DMS79 (cell line): ENCODE measurements at places on chromosomes 7 and 10.

- DNase-seq: no peak
Observed at GRCh38 chr7:30206942-30207341, 72.2 kb downstream of the MTURN start.

DNA sequence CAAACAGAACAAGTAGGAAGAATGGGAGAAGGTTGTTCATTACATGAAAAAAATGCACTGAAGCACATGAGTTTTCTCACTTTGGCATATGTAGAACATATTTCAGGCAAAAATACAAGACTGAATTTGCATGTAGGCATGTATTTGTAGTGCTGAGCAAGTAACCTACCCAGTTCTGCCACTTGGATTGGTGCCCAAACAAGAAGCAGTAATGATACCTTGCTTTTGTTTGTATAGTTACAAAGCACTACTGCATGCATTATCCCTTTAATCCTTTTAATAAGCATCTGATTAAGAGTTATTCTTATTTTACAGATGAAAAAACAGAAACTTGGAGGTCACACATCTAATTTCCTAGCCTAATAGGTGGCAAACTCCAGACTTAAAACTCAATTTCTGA is 23.1 kb upstream of the CTTNBP2 start:
- DNase-seq: peak; percentile 43

- peak; percentile 99 for DNase-seq
Observed at GRCh38 chr7:142770661-142771352, at the start of gene PRSS2. Gene PRSS2 (plus strand): TSS chr7:142770970. CDS start chr7:142770983, 13 bp downstream.

GRCh38 chr7:88789480-88790064 is 6.0 kb downstream of the TEX47 start:
- no peak for DNase-seq

- DNase-seq: no peak
Observed at GRCh38 chr7:77276120-77276519, 76.5 kb upstream of the FGL2 start.
